ENCODE measurements at places on chromosomes 1 and 21.

DNA sequence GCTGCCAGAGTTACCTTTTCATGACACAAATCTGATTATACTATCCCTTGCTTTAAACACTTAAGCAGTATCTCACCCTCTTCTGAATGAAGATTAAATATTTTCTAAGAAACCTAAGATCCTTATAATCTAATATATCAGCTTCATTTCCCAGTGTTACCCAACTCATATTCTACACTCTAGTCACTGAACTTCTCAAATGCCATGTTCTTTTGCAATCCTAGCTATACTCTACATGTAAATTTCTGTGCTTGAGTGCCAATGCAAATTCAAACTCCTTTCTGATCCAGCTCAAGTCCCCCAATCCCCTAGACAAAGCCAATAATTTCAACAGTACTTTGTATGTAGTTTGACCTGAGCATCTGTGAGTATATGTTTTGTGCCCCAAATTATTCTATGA, 293.9 kb downstream of the SDCCAG8 start:
- H3K36me3 ChIP-seq: peaks cover 10% of the 10 kb centered on the region
- DNase-seq: no peak
- H3K4me1 ChIP-seq: peaks cover 7% of the 10 kb centered on the region
- H3K27me3 ChIP-seq: no peaks in the 10 kb centered on the region
- no peak overlapping the region for H3K4me3 ChIP-seq
- no peak overlapping the region for H3K27ac ChIP-seq

GRCh38 chr21:36337099-36337509, 17.1 kb downstream of the MORC3 start:
- no peaks in the 10 kb centered on the region for H3K27me3 ChIP-seq
- H3K4me1 ChIP-seq: peaks cover 17% of the 10 kb centered on the region
- no peak overlapping the region for H3K27ac ChIP-seq
- peaks cover 60% of the 10 kb centered on the region for H3K36me3 ChIP-seq
- no peak for DNase-seq

- no peak overlapping the region for H3K27ac ChIP-seq
- no peaks in the 10 kb centered on the region for H3K4me1 ChIP-seq
- H3K27me3 ChIP-seq: no peaks in the 10 kb centered on the region
- DNase-seq: no peak
- H3K36me3 ChIP-seq: peaks cover 28% of the 10 kb centered on the region
- H3K4me3 ChIP-seq: no peak overlapping the region
Observed at GRCh38 chr1:77583483-77583882, 99.0 kb downstream of the ZZZ3 start.

GRCh38 chr1:31111290-31111951, 45.9 kb upstream of the PUM1 start:
- peaks cover under 1% of the 10 kb centered on the region for H3K27me3 ChIP-seq
- no peak overlapping the region for H3K4me3 ChIP-seq
- H3K36me3 ChIP-seq: no peaks in the 10 kb centered on the region
- no peak overlapping the region for H3K27ac ChIP-seq
- DNase-seq: no peak
- no peaks in the 10 kb centered on the region for H3K4me1 ChIP-seq

DNA sequence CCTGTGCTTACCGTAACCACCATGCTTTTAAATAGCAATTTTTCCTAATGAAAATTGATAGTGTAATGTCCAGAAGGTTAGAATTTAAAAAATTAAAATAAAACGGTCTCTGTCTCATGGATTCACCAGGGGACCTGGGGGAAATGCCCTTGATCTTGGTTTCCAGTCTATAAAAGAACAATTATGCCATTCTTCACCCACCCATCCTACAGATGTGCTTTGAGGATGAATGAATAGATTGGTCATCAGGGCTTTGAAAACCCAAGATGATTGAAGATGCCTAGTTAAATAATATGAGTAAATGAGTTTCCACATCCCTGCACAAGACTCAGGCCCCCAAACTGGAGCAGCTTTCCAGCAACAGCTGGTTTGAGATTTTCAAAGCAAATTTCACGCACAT, 38.7 kb downstream of the CNN3 start:
- no peaks in the 10 kb centered on the region for H3K36me3 ChIP-seq
- no peak for DNase-seq
- peaks cover 3% of the 10 kb centered on the region for H3K27me3 ChIP-seq
- peaks cover 13% of the 10 kb centered on the region for H3K4me1 ChIP-seq
- no peak overlapping the region for H3K27ac ChIP-seq
- H3K4me3 ChIP-seq: no peak overlapping the region

- peak overlapping the region; percentile 92 for H3K4me3 ChIP-seq
- H3K27me3 ChIP-seq: no peaks in the 10 kb centered on the region
- DNase-seq: no peak
- H3K27ac ChIP-seq: peak overlapping the region; percentile 95
- peaks cover 51% of the 10 kb centered on the region for H3K36me3 ChIP-seq
Observed at GRCh38 chr1:228084325-228084724, 1.8 kb downstream of the ARF1 start.

- H3K27me3 ChIP-seq: no peaks in the 10 kb centered on the region
- no peak overlapping the region for H3K27ac ChIP-seq
- H3K4me1 ChIP-seq: no peaks in the 10 kb centered on the region
- H3K36me3 ChIP-seq: no peaks in the 10 kb centered on the region
- no peak for DNase-seq
Observed at GRCh38 chr1:220952961-220953643, 73.9 kb downstream of the HLX start.

GRCh38 chr1:228009828-228010775, 3.3 kb downstream of the WNT3A start:
- peaks cover 17% of the 10 kb centered on the region for H3K4me1 ChIP-seq
- no peaks in the 10 kb centered on the region for H3K36me3 ChIP-seq
- peak overlapping the region; percentile 28 for H3K27ac ChIP-seq
- H3K4me3 ChIP-seq: peak overlapping the region; percentile 59
- peaks cover 50% of the 10 kb centered on the region for H3K27me3 ChIP-seq

GRCh38 chr1:210384625-210385024, 55.9 kb downstream of the HHAT start:
- no peak for DNase-seq
- no peaks in the 10 kb centered on the region for H3K36me3 ChIP-seq
- no peak overlapping the region for H3K27ac ChIP-seq
- no peak overlapping the region for H3K4me3 ChIP-seq

GRCh38 chr1:58818976-58819375, 35.1 kb upstream of the JUN start:
- DNase-seq: no peak
- H3K4me1 ChIP-seq: peaks cover 30% of the 10 kb centered on the region

DNA sequence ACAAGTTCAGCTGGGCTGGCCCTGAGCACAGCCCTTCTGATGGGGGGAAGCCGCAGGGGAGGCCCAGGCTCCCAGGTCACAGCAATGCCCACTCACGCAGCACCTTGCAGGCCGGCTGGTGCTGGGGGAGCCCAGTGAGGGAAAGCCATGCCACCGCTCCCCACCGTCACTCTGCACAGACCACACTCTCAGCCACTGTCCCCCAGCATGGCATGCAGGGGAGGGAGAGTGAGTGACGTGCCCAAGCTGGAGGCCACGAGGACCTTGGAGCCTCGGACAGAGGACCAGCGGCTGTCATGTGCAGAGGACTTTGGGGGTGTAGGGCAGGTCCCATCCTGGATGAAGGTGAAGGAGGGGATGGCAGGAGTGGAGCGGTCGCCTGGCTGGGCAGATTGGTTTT, 25.1 kb downstream of the SLC45A1 start:
- no peak overlapping the region for H3K27ac ChIP-seq
- no peaks in the 10 kb centered on the region for H3K4me1 ChIP-seq
- H3K4me3 ChIP-seq: no peak overlapping the region
- DNase-seq: no peak

GRCh38 chr21:32216293-32216692, 62.6 kb downstream of the MIS18A start:
- no peak overlapping the region for H3K4me3 ChIP-seq
- no peaks in the 10 kb centered on the region for H3K36me3 ChIP-seq
- H3K27ac ChIP-seq: no peak overlapping the region

DNA sequence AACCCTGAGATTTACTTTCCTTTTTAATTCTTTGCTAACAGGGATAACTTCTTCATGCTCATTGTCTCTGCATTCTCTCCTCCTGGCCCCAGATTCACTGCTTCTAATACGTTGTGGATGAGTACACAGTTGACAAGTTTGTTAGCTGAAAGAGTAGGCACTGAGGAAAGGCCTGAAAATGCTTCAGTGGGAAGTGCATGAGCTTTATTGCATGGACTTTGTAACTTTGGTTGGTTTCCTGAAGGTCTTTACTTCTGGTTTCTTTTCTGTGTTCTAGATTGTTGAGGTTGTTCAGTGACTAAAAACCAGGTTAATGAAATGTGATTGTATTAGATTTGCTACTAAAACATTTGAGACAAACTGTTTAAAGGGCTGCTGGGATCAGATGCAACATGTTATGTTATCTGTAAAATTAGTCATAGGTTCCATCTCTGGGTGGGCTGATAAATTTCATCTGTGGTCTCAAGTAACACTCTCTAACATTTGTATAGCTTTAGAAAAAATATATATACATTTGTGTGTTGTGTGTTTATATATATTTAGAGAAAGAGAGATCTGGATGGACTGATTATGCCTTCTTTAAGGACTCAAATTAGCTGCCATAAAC, 19.1 kb downstream of the LRIG2 start:
- H3K36me3 ChIP-seq: peaks cover 25% of the 10 kb centered on the region
- no peak overlapping the region for H3K27ac ChIP-seq
- H3K4me1 ChIP-seq: peaks cover 8% of the 10 kb centered on the region
- no peak overlapping the region for H3K4me3 ChIP-seq

DNA sequence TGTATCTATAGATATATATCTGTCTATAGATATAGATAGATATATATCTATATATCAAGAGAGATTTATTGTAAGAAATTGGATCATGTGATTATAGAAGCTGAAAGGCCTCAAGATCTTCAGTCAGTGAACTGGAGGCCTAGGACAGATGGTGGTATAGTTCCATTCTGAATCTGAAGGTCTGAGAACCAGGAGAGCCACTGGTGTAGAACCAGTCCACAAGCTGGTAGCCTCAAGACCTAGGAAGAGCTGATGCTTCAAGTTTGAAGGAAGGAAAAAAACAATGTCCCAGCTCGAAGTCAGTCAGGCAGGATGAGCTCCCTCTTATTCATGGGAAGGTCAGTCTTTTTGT, 213.2 kb upstream of the JUN start:
- peaks cover 21% of the 10 kb centered on the region for H3K4me1 ChIP-seq
- no peak overlapping the region for H3K4me3 ChIP-seq
- no peak for DNase-seq
- no peaks in the 10 kb centered on the region for H3K27me3 ChIP-seq
- H3K36me3 ChIP-seq: no peaks in the 10 kb centered on the region

DNA sequence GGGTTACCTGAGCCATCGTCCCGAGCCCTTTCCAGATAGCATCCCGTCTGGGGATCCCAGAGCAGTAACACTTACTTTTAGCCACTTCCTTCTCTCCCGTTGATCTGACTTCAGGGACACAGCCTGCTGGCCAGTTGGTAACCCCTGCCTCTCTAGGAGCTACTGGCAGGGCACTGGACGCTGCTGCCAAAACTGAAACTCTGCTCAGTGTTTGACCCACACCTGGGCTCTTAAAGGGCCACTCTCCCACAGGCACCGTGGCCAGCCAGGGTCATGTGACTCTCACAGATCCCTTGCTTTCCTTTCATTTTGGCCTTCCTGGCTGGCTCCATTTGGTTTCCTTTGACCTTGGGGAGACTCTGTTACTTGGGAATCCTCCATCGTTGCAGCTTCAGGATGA, at the start of gene PIGR:
TSS of gene PIGR (minus strand) at position 206 of the 400 bp plus-strand sequence. CDS start 5,935 bp downstream, outside the sequence.
- H3K36me3 ChIP-seq: no peaks in the 10 kb centered on the region
- no peaks in the 10 kb centered on the region for H3K4me1 ChIP-seq
- DNase-seq: no peak

GRCh38 chr1:116944613-116945012, 34.9 kb downstream of the PTGFRN start:
- no peak for DNase-seq
- no peak overlapping the region for H3K27ac ChIP-seq
- no peaks in the 10 kb centered on the region for H3K36me3 ChIP-seq
- H3K4me1 ChIP-seq: peaks cover 36% of the 10 kb centered on the region
- H3K27me3 ChIP-seq: no peaks in the 10 kb centered on the region
- H3K4me3 ChIP-seq: no peak overlapping the region

GRCh38 chr1:80882553-80882952, 918.2 kb upstream of the ADGRL2 start:
- H3K27ac ChIP-seq: no peak overlapping the region
- no peak overlapping the region for H3K4me3 ChIP-seq
- no peaks in the 10 kb centered on the region for H3K4me1 ChIP-seq

DNA sequence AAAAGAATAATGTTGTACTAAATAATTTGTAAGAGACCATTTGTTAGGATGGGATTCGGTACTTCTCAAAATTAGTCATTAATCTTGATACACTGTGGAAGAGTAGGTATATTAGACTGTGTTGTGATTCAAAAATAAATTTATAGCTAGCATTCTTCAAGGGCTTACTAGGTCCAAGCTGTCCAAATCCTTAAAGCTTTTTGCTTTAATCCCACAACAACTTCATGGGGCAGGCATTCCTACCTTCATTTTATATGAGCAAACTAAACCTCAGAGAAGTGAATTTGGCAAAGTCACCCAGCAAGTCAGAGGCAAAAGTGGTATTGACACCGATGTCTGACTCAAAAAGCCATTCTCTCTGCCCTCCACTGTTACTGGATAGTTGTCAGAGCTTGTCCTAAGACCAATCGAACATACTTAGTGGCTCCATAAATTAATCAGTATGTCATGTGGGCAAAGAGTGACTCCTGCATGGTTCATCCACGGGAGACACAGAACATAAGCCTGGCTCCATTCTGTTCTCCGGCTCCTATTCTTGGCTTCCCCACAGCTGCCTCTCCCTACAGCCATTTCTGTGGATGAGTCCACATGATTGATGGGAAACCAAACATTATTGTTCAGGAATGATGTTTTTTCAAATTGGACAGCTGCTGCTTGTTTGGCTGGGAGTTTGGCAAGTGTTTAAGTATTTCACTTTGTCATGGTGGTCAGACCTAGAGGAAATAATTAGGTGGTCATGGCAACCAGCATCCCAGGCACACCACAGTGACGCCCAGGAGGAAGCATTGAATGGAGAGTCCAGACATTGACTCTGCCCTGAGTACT, 133.4 kb upstream of the FGGY start:
- no peak for DNase-seq
- H3K4me3 ChIP-seq: no peak overlapping the region
- no peaks in the 10 kb centered on the region for H3K36me3 ChIP-seq
- no peaks in the 10 kb centered on the region for H3K4me1 ChIP-seq

All from activated CD4-positive, alpha-beta T cell treated with anti-CD3 and anti-CD28 coated beads, Interleukin-2, amount 10 ng/mL, durations not matched to agents 7 days and 5 days (primary cell).